ENCODE measurements at places on chromosomes 6 and 20. TPM values are rescaled to one million over a fixed set of nuclear protein-coding genes. Genes with fewer than 3 reads are reported as not detected.

DNA sequence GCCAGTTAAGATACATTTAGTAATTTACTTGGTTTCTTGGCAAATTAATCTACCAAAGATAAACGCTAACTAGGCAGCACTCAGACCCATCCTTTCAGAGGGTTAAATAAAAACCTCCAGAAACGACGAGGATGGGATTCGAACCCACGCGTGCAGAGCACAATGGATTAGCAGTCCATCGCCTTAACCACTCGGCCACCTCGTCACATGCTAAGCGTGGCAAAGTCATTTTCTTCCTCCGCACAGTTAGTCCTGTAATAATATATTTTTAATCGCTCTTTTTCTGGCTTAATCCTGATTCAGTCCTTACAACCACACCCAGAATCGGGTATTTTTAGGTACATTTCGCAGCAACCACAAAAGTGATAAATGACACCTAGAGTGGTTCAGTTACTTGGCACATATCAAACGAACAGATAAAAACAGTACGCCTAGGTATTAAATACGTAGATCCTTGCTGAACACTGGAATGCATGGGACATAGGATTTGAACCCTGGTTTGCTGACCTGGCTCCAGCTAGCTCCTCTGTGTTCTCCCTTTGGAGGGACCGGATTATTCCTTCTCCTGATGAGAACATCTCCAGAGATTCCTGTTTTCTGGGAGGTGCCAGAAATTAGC lies 71.6 kb downstream of the GPX5 start:
- no peak overlapping the region for H3K27ac ChIP-seq
- H3K27me3 ChIP-seq = peaks cover 28% of the 10 kb centered on the region
- no peaks in the 10 kb centered on the region for H3K36me3 ChIP-seq
- H3K4me3 ChIP-seq = no peak overlapping the region
- DNase-seq = no peak
- H3K4me1 ChIP-seq = no peaks in the 10 kb centered on the region

The FOXA2 gene
- total RNA-seq = not detected

DNA sequence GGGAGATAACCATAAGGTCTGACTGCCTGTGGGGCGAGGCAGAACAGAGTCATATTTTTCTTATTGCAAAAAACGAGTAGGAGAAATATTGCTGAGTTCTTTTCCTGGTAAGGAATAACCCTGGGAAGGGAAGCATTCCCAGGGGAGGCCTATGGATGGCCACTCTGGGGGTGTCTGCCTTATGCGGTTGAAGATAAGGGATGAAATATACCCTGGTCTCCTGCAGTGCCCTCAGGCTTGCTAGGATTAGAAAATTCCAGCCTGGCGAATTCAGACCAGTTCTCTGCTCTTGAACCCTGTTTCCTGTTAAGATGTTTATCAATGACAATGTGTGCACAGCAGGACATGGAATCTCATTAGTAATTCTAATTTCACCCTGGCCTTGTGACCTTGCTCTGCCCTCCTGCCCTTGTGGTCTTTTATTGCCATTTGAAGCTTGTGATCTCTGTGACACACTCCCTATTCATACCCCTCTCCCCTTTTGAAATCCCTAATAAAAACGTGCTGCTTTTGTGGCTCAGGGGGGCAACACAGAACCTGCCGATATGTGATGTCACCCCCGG lies 491.1 kb upstream of the EYS start:
- H3K4me3 ChIP-seq = no peak overlapping the region
- no peaks in the 10 kb centered on the region for H3K4me1 ChIP-seq
- no peak for DNase-seq
- H3K27ac ChIP-seq = no peak overlapping the region
- H3K27me3 ChIP-seq = no peaks in the 10 kb centered on the region

DNA sequence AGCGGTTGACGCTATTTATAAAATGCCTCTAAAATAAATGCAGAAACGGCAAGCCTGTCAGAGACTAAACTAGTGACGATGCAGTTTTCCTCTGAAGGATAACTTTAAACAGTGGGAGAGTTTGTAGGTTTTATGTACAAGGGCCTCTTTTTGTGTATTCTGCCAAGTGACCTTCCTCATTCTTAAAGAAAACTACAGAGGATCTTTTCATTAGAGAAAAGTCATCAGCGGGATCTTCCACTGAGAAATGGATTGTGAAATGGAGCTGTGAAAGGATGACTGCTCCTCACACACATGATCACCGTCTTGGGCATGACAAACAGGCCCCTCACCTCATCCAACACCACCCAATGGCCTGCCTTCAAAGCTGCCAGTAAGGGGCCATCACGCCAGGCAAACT lies 89.0 kb upstream of the LYRM2 start:
- H3K27ac ChIP-seq = no peak overlapping the region
- DNase-seq = no peak
- H3K27me3 ChIP-seq = no peaks in the 10 kb centered on the region
- H3K4me3 ChIP-seq = no peak overlapping the region

- H3K4me3 ChIP-seq = no peak overlapping the region
- DNase-seq = no peak
- H3K27ac ChIP-seq = no peak overlapping the region
- H3K36me3 ChIP-seq = no peaks in the 10 kb centered on the region
- peaks cover 3% of the 10 kb centered on the region for H3K27me3 ChIP-seq
- H3K4me1 ChIP-seq = peaks cover 5% of the 10 kb centered on the region
Measured at GRCh38 chr20:62875419-62876361, 14.1 kb upstream of the TCFL5 start.

GRCh38 chr6:168299541-168300511 lies 19.8 kb downstream of the DACT2 start:
- no peak overlapping the region for H3K27ac ChIP-seq
- no peaks in the 10 kb centered on the region for H3K4me1 ChIP-seq
- H3K27me3 ChIP-seq = peaks cover 5% of the 10 kb centered on the region
- DNase-seq = no peak
- no peak overlapping the region for H3K4me3 ChIP-seq
- H3K36me3 ChIP-seq = no peaks in the 10 kb centered on the region

DNA sequence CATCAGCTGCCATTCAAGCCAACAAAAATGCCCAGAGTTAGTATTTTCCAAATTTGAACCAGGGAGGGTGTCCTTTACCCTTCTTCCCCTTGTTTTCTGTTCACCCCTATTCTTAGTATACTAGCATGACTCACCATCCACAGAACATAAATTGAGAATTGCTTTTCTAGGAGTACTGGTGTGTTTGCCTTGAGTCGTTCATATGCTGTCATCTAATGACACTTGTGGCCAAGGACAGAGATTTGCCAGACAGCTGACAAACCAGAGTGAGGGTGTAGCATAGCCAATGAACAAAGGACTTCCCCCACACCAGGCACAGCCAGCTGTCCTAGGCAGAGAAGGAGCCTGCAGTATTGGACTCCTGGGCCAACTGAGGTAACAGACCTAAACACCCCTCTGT lies 62.2 kb downstream of the FILIP1 start:
- H3K4me1 ChIP-seq = no peaks in the 10 kb centered on the region
- no peak overlapping the region for H3K4me3 ChIP-seq
- no peak overlapping the region for H3K27ac ChIP-seq
- no peak for DNase-seq

DNA sequence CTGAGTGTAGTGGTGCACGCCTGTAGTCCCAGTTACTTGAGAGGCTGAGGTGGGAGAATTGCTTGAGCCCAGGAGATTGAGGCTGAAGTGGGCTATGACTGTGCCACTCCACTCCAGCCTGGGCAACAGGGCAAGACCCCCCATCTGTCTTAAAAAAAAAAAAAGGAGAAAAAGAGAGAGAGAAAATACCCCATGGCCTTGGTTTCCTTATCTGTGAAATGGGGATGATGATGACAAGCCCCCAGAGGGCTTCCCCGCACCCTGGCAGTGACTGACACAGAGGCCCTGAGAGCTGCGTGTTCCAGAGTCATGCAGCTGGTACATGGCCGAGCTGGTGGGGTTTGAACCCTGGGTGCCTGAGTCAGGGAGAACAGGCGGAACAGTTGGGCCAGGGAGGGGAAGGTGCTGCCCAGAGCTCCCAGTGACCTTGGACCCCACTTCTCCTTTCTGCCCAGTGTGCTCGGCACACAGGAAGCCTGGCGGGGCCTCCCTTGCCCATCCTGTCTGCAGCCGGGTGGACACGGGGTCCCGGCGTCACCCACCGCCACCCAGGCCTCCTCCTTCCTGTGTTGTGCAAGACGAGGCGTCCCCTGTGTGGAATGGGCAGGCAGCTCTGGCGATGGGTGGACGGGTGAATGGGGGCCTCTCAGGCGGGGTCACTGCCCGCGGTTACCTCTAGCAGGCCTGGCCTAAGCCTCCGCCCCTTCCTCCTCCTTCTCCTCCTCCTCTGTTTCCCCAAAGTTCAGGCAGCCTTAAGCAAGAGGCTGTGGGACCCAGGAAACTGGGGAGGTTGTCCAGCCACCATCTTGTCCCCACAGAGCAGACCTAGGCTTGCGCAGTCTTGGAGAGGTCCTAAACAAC lies 84.2 kb downstream of the CEBPB start:
- DNase-seq = no peak
- H3K27ac ChIP-seq = no peak overlapping the region
- H3K27me3 ChIP-seq = peaks cover 42% of the 10 kb centered on the region
- no peak overlapping the region for H3K4me3 ChIP-seq

DNA sequence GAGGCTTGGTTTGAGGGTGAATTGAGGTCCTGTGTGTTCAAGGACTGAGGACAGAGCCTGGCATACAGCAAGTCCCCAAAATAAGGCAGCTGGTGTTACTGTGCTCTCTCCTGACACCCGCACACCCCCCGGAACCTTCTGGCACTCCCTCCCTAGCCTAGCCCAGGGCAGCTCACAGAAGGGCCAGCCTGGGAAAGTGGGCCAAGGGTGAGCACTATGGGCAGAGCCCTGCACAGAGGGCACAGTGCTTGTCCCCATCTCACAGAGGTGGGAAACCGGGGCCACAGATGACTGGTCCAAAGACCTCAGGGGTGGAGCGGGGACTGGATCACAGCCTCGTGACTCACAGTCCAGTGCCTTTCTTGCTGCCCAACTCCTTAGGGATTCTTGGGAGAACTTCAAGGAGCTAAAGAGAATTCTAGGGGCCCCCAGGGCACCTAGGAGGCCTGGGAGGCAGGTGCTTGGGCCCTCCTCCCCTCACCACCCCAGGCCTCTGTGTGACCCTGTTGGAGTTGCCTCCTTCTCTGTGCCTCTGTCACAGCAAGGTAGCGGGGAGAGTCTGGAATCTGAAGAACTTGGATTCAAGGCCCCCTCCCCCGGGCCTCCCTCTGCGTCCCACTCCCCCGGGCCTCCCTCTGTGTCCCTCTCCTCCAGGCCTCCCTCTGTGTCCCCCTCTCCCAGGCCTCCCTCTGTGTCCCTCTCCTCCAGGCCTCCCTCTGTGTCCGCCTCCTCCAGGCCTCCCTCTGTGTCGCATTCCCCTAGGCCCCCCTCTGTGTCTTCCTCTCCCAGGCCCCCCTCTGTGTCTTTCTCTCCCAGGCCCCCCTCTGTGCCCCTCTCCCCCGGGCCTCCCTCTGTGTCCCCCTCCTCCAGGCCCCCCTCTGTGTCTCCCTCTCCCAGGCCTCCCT lies 13.5 kb downstream of the DLGAP4 start:
- H3K4me1 ChIP-seq = no peaks in the 10 kb centered on the region
- peaks cover 7% of the 10 kb centered on the region for H3K27me3 ChIP-seq
- H3K36me3 ChIP-seq = no peaks in the 10 kb centered on the region
- H3K4me3 ChIP-seq = no peak overlapping the region
- no peak overlapping the region for H3K27ac ChIP-seq
- DNase-seq = no peak

The SMIM13 gene
- 5.9 TPM for total RNA-seq

The GABRR1 gene
- total RNA-seq = not detected

GRCh38 chr20:547394-547793 lies 3.8 kb upstream of the CSNK2A1 start:
- DNase-seq = no peak
- H3K36me3 ChIP-seq = peaks cover 9% of the 10 kb centered on the region
- peaks cover 20% of the 10 kb centered on the region for H3K4me1 ChIP-seq
- no peak overlapping the region for H3K27ac ChIP-seq

GRCh38 chr20:23135449-23136420 lies 49.6 kb upstream of the CD93 start:
- H3K27ac ChIP-seq = no peak overlapping the region
- no peaks in the 10 kb centered on the region for H3K4me1 ChIP-seq
- DNase-seq = no peak
- H3K27me3 ChIP-seq = no peaks in the 10 kb centered on the region
- no peak overlapping the region for H3K4me3 ChIP-seq

GRCh38 chr6:140960566-140960965 lies 1172.2 kb upstream of the GJE1 start:
- H3K27me3 ChIP-seq = no peaks in the 10 kb centered on the region
- no peak overlapping the region for H3K4me3 ChIP-seq
- DNase-seq = no peak
- no peaks in the 10 kb centered on the region for H3K36me3 ChIP-seq

DNA sequence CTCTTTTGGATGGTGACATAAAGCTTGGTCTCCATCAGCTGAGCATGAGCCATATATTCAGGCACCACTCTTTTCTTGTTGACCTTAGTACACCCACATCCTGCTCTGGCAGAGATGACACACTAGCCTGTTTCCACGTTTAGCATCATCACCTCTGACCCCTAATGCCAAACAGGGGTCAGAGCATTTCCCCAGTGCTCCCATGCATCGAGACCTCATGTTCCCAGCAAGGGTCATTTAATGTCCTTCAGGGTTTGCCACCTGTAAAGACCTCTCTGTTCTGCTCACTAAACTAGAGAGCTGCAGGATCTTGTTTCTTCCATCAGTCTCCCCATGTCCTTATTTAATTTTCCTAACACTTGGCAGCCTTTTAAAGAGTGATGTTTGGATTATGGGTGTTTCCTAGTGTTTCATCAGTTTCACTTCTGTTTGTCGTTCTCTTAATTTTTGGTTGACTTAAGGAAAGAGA lies 97.5 kb downstream of the AIG1 start:
- no peaks in the 10 kb centered on the region for H3K27me3 ChIP-seq
- no peaks in the 10 kb centered on the region for H3K36me3 ChIP-seq
- H3K4me3 ChIP-seq = no peak overlapping the region

The ID1 gene
- 0.60 TPM for total RNA-seq

DNA sequence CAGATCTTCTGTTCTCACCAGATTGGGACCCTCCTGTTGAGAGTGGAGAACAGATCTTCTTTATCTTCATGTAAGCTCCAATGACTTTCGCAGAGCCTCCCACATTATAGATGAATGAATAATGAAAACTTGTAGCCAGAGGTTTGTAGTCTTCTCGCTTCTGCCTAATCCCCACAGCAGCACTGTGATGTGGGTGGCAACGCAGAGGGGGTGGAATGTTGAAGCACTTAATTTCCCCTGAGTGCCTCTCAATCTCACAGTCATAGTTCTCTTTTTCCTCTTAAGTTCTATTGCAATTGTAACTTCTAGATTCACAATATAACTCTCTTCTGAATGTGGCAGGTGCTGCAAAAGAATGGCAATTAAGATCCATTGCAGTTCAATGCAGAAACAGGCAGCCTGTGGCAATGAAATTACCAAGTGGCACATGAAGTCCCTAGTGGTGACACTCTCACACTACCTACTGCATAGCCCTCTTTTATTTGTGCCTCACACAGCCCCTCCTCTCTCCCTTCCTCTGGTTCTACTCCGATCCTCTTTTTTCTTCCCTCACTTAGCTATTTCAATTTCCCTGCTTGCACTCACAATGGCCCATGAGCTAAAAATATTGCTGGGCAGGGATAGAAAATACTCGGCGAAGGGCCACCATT lies 281.9 kb downstream of the UBE3D start:
- H3K4me1 ChIP-seq = no peaks in the 10 kb centered on the region
- peaks cover 2% of the 10 kb centered on the region for H3K27me3 ChIP-seq
- H3K36me3 ChIP-seq = no peaks in the 10 kb centered on the region
- no peak for DNase-seq
- no peak overlapping the region for H3K27ac ChIP-seq

The IL17F gene
- not detected for total RNA-seq
